ENCODE measurements at places on chromosomes 12 and 14.

- DNase-seq: no peak
Measured at GRCh38 chr14:80923368-80923767, 18.2 kb downstream of the CEP128 start.

DNA sequence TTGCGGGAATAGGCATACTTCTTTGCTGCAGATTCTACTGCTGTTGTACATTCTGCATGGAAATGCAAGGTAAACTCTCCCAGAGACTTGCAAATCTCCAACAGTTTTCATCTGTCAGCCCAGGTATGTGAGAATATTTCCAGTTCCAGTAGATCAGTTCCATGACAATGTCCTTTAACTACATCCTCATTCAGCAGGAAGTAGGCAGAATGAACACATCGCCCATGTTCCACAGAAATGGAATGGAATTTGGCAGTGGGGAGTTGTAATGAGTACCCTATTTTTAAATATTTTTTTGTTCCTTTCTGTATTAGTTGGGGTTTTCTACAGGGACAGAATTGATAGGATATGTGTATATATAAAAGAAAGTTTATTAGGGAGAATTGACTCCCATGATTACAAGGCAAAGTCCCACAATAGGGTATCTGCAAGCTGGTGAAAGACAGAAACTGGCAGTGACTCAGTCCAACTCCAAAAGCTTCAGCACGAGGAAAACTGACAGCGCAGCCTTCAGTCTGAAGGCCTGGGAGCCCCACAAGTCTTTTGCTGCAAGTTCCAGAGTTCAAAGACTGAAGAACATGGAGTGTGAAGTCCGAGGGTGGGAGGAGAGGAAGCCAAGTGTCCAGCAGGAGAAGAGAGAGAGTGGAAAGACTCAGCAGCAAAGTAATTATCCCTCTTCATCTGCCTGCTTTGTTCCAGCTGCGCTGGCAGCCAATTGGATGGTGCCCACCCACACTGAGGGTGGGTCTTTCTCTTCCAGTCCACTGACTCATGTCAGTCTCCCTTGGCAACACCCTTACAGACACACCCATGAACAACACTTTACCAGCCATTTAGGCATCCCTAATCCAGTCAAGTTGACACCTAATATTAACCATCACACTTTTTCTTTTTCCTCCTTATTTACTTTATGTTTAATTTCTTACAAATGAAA is 110.4 kb upstream of the SCAF11 start:
- no peak for DNase-seq

DNA sequence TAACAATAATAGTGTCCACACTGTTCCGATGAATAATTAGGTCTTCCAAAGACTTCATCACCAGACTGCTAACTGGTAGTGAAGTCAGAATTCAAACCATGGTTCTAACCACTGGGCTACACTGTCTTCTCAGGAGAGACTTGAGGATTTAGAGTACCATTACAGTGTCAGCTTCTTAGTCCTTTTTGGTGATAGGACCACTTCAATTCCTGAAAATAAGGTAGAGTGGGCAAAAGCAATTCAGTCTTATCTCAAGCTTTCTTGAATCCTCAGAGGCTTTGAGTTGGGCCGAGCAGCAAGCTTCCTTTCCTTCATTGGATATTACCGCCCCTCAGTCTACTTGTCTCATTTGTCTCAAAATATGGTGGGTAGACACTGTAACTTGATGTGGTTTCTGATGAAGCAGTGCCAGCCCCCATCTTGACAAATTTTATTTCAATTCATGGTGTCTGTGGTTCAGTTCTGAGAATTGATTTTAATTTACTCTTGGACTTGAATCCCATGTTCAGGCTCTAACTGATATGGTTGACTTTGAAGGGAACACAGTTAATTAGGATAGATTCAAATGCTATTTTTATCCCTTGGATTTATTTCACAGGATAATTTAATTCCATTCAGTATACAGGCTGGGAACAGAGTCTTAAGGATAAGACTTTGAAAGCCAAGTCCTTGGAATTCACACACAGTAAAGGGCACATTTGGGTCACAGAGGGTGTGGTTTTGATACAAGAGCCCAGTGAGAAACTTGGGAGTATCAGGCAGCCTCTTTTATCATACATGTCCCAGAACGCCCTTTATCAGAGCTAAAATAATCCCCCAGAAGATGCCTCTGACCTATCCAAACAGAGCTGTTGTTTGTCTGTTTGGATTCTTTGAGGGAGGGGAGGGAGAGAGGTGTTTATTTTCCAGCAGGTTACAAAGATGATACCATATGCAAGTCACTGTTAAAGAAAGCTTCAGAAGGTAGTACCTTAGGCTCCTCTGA is 167.3 kb downstream of the PRKCH start:
- no peak for DNase-seq

GRCh38 chr14:74064426-74064825 is 19.8 kb downstream of the ALDH6A1 start:
- DNase-seq: no peak

GRCh38 chr14:67831113-67831512 is 11.5 kb downstream of the RAD51B start:
- no peak for DNase-seq

- DNase-seq: no peak
Measured at GRCh38 chr14:95269493-95269892, 50.2 kb downstream of the CLMN start.

DNA sequence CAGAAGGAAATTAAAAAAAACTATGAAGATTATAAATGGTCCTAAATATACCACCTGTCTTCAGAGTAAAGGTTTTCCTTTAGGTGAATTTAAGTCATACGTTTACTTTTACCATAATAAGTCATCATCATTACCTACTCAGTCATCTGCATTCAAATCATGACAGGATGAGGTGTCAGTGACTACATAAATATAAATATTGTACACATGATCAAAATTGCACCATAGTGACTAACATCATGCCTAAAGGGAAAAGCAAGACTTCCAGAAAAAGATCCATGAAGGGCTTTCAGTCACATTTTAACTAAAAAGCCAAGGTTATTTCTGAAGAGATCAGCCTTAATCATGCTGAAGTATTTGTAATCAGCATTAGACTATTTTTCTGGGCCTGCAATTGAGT is 759.9 kb upstream of the FLRT2 start:
- no peak for DNase-seq

- DNase-seq: no peak
Measured at GRCh38 chr14:21308132-21308478, 28.2 kb downstream of the RPGRIP1 start.

- no peak for DNase-seq
Measured at GRCh38 chr12:123790905-123791467, 28.9 kb downstream of the DNAH10 start.

- no peak for DNase-seq
Measured at GRCh38 chr14:81161088-81161487, 59.7 kb downstream of the GTF2A1 start.

DNA sequence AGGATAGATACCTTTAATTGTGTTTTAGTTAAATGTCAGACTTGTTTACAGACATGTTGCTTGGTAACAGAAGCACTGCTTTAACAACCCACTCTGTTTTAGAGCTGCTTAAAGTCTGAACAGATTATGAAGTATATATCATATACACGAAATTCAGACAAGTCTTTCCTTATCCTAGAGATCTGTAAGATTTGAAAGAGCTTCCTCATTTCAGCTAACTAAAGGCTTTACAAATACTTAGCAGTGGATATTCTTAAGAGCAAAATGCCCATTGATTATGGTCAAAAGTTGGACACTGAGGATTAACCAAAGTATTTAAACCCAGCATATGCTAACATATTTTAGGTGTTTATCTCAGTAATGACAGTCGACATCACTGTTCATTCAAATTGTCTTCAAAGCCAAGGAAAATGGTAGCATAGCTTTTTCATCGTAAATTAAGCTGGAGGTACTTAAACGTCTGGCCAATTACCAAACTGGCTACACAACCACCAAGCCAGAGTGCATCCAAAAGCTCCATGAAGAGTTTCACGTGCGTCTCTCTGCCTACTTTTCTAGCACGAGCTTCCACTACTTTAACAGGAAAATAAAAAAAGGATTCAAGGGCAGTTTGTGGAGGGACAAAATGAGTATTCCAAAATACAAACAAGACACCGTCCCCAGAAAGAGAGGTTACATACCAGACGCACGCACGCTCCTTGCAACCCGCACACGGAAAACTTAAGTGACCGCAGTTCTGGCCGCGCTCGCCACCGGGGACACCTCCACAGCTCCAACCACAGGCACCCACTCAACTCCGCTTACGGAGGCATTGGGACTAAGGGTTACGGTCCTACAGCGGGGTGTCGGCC is 565 bp downstream of the CEP83 start:
- no peak for DNase-seq

DNA sequence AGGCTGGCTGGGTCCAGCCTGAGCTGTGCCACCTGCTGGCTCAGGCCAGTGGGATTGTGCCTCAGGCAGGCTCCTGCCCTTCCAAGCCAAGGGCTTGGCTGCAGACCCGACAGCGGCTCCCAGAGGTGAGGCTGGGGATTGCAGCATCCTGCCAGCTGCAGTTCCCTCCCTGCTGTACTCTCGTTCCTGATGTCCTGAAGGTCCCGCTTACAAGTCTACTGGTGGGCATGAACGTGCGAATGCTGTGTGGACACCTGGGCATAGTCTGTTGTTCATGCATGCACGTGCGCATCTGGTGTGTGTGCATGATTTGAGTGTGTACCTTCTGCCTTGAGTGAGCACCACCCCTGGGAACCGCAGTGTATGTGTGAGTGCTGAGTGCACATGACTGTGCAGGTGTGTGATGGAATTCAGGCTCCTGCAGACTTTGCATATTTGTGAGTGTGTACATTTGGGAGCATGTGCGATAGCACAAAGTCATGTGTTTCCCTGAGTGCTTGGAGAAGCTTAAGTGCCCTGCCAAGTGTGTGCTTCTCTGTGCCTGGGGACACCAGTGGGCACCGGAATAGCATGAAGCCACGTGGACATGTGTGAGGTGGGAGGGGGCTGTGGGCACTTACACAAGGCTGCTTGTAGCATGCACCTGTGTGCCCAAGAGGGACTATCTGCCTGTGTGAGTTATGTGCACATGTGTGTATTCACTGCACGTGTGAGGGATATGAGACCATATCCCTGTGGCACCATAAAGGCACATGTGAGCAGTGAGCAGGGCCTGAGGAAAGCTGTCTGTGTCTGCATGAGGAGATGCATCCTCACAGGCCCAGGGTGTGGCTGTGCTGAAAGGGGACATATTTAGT is 19.3 kb upstream of the KRT7 start:
- peak; percentile 47 for DNase-seq

- no peak for DNase-seq
Measured at GRCh38 chr14:72023128-72024042, 91.2 kb downstream of the RGS6 start.

- no peak for DNase-seq
Measured at GRCh38 chr12:85711735-85712390, 124.3 kb downstream of the RASSF9 start.

DNA sequence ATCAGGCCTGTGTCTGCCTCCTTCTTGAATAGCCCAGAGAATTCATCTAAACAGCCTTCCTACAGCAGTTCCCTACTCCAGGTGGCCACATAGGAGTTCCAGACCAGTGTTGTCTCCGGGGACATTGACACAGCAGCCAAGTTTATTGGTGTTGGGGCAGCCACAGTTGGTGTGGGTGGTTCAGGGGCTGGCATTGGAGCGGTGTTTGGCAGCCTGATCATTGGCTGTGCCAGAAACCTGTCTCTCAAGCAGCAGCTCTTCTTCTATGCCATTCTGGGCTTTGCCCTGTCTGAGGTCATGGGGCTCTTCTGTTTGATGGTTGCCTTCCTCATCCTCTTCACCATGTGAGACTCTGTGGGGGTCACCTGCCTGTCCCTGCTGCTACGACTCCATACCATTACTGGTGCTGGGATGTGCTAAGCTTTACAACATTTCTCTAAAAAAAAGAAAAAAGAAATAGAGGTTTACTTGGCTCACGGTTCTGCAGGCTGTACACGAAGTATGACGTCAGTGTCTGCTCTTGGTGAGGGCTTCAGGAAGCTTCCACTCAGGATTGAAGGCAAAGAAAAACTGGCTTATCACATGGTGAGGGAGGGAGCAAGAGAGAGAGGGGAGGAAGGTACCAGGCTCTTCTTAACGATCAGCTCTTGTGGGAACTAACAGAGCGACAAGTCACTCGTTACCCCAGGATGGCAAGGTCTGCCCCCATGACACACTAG is 57.5 kb downstream of the CHST11 start:
- DNase-seq: no peak

GRCh38 chr12:112354399-112354798 is 27.8 kb downstream of the HECTD4 start:
- DNase-seq: no peak

DNA sequence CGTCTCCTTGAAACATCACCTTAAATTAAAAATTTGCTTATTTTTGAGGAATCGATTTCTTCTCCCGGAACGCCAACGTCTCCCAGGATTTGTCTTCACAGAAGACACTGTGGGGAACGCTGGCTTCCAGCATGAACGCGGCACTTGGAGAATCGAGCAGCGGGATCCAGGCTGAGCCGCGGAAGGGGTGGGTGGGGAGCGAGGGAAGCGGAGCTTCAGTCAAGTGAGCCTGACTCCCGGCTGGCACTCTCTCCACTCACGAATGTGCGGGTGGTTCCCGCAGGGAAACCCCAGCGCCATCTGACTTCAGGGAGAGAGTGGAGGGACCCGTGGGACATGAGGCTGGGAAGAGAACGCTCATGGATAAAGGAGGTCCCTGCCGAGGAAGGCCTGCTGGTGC is 506.0 kb upstream of the TMEM132C start:
- no peak for DNase-seq

- DNase-seq: no peak
Measured at GRCh38 chr14:35229792-35230089, 62.4 kb upstream of the PSMA6 start.

DNA sequence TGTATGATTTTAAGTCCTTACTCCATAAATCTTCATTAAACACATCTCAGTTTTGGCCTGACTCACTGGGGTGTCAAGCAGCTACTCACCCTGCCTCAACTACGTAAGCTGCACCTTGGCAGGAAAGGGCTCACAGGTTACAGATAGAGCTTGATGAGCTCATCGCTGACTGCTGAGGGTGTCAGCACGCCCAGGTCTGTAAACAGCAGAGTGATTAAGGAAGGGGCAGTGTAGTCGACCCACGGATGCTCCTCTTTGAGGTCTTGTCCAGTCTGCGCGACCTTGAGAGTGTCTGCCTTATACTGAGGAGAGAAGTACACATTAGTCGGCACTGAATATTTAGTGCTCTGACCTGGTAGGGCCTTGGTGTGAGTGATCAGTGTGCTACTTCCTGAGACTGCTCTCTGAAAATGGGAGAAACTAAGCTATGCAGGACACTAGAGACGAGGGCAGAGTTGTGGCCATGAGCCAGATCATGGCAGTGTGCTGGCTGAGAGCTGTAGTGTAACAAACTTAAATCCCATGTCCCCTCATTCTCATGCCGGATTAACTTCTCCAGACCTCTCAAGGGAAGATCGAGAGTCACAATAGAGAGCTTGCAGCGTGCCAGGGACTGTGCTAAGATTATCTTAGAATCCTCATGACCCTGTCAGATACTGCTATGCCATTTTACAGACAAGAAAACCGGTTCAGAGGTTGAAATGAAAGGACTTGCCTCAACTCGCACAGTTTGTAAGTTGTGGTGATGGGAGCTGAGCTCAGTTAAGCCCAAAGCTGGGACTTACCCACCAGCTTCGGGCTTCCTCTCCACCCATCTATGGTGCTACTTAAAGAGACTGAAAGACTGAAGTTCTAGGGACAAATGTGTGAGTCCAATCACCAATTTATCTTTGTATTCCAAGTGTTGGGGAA is 11.6 kb downstream of the EIF2B1 start:
- DNase-seq: no peak

All from T-helper 9 cell (primary cell).